Activated T-cell treated with anti-CD3 and anti-CD28 coated beads, Interleukin-2, amount 50 U/mL, for 72 hours (primary cell): ENCODE measurements at places on chromosomes 5 and 9. TPM values are rescaled to one million over a fixed set of nuclear protein-coding genes. Genes with fewer than 3 reads are reported as not detected.

GRCh38 chr5:130213607-130214006, 309.3 kb downstream of the CHSY3 start:
- no peak for DNase-seq

Gene PCDHB14
- total RNA-seq = not detected

GRCh38 chr5:142520885-142521284, 165.0 kb downstream of the FGF1 start:
- no peak for DNase-seq

GRCh38 chr5:168691891-168692290, 112.7 kb upstream of the PANK3 start:
- DNase-seq = no peak

GRCh38 chr5:74587300-74587699, 53.2 kb downstream of the ENC1 start:
- DNase-seq = no peak

Gene ROR2
- total RNA-seq = 0.10 TPM

Gene ECSCR
- 1.2 TPM for total RNA-seq
